NCI-H187 (cell line): ENCODE measurements at places on chromosomes 3 and 15.

DNA sequence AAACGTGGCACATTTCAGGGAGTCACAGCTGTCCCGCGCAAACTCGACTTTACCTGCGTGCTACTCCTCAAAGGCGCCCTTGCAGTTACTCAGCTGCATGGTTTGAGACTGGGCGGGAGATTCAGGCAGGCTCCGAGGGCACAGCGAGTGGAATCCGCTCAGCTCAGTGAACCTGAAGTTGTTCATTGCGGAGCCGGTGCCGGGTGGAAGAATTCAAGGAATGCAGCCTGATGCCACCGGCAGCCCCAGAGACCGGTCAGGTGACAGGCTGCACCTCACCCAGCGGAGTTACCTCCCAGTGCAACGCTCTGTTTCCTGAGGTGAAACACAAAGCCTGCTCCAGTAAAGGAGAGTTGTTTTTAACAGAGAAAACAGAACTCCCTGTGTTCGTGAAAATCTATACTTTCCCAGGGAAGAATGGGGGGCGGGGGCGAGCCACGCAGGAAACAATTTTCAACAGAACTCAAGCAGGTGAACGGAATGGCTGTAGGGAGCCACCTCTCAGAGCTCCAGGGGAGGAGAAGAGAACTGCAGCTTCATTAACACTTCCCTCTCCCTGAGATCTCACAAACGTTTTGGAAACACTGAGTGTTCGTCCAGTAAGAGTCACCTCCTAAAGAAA, 3.8 kb downstream of the VEPH1 start:
- no peak for DNase-seq

- DNase-seq = no peak
These were observed 821.6 kb downstream of the SQOR start for GRCh38 chr15:46456456-46456855.

DNA sequence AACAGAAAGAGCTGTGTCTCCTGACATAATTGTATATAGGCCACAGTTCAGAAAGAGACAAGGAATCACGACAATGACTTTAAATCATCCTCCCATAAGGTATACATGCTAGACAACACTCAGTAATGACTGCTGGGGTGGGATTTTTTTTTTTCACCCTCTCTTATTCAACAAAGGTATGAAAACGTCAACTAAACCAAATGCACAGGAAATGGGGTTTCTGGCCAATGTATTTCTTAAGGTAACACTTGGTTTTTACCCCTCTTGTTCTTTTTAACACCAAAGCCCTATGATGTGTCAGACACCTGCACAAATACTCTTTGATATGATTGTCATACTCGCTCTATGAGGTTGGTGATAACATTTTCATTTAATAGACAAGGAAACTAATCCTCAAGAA, 78.3 kb downstream of the MCF2L2 start:
- no peak for DNase-seq

- DNase-seq = no peak
These were observed 6.7 kb downstream of the STRIT1 start for GRCh38 chr3:155286736-155287135.

DNA sequence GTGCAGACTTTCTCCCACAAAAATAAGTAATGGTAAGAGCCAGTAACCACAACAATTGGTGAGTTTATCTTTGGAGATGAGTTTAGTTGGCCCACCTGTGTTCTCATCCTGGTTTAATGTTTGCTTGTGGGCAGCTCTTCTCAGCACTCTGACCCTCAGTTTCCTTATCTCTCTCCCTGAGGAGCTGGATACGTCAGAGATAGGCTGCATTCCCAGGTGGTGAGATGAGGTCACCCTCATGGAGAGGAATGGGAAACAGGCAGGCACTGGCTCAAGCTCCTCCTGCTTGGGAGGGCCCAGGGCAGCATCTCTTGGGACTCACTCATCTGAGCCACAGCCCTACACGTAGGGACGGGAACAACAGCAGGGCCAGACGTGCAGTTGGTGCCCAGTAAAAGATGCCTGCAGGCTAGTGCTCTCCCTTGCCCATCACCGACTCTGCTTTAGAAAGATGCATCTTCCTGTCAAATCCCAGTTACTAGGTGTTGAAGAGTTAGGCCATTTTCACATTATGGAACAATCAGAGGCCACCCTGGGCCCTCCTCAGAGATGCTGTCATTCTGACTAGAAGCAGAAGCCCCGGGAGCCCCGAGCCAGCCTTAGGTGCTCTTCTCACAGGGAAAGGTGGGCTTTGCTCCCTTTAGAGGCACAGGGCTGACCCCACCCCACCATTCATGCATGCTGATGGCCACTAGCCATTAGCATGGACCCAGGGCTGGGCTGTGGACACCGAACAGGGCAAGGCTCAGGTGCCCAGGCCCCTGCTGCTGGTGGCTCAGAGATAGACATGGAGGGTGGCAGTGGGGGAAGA, 59.7 kb downstream of the GRIP2 start:
- DNase-seq = no peak

GRCh38 chr3:46460051-46460450, 4.7 kb downstream of the LTF start:
- DNase-seq = no peak

DNA sequence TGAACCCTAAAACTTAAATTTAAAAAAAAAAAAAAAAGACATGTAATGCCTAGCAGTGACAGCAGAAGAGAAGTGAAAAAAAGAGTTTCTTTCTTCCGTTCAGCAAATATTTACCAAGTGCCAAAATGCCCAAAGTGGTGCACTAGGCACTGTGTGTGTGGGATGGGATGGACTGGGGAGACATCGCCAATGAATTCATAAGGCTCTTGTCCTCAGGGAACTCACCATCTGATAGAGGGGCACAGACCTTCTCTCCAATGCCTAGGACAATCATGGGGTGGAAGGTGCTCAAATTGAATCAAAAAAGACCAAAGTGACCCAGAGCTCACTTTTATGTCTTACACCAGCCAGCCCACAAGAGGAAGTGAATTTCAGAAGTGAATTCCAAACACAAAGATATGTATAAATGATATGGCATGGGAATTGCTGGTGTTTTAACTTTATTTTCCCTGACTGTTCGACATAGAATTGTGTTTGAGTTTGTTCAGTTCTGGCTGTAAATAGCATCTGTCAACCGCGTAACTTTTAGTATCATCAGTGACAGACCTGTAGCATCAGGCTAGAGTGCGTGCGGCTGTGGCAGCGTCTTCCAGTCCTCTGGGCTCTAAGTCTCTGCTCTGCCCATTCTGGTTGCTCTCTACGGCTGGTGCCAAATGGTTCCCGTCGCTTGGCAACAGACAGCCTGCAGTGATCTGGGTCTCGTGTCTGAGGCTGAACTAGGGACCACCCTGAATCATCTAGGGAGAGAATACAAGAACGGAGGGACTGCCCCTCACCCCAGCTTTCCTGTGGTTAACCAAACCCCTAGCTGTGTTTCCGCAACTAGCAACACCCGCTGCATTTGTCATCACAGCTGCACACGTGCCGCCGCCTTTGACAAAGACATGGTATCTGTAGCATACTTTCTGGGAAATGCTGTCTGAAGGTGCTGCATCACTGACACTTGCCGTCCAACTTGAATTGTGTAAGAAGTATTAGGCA, 154.0 kb upstream of the THBS1 start:
- peak; percentile 7 for DNase-seq

GRCh38 chr3:126389112-126389793, 5.5 kb upstream of the CFAP100 start:
- DNase-seq = peak; percentile 30

GRCh38 chr3:45596290-45596791, 1.8 kb downstream of the LIMD1 start:
- no peak for DNase-seq

DNA sequence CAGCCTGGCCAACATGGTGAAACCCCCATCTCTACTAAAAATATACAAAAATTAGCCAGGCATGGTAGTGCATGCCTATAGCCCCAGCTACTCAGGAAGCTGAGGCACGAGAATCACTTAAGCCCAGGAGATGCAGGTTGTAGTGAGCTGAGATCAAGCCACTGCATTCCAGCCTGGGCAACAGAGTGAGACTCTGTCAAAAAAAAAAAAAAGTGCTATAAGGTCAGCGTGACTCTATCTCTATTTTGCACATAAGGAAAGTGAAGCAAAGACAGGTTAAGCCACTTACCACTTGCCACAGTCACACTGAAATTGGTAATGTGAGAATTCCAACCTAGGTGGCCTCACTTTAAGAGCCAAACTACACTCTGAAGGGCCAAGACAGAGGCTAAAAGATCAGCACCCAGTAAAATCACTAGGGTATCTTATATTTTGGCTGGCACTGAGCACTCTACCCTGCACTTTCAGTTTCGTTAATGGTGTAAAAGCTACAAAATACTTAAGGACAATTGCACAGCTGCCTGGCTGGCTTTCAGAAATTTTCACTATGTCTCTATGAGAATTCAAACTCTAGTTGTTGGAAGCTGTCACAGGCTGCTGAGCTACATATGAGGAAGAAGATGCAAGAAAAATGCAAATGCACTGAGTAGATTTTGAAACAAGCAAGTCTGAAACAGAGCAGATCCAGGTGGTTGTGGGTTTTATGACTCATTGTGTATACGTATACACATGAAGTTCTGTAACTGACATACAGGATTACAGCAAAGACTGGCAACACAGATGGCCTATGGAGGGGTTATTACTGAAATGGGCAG, 32.7 kb downstream of the TRANK1 start:
- DNase-seq = no peak

GRCh38 chr3:160709477-160710182, 32.7 kb downstream of the ARL14 start:
- DNase-seq = no peak
